ENCODE measurements at places on chromosomes 6 and 20.

GRCh38 chr20:32035426-32035779, 16.6 kb upstream of the HCK start:
- DNase-seq = no peak

DNA sequence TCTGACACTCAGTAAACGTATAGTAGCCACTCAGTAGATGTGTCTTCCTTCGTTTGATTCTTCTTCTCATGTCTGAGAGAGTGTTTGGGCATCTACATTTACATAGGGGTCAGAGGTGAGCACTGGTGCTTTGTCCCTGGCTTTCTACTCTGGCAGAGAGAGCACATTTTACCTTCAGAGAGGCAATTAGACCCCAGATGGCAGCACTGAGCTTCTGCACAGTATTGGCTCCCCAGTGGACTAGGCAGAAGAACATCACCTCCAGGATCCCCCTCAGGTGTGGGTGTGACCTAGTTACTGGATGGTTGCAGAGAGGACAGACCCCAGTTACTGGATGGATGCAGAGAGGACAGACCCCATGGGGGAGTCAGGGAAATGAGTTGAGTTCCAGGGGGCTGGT, 327.2 kb downstream of the DHX35 start:
- DNase-seq = no peak

DNA sequence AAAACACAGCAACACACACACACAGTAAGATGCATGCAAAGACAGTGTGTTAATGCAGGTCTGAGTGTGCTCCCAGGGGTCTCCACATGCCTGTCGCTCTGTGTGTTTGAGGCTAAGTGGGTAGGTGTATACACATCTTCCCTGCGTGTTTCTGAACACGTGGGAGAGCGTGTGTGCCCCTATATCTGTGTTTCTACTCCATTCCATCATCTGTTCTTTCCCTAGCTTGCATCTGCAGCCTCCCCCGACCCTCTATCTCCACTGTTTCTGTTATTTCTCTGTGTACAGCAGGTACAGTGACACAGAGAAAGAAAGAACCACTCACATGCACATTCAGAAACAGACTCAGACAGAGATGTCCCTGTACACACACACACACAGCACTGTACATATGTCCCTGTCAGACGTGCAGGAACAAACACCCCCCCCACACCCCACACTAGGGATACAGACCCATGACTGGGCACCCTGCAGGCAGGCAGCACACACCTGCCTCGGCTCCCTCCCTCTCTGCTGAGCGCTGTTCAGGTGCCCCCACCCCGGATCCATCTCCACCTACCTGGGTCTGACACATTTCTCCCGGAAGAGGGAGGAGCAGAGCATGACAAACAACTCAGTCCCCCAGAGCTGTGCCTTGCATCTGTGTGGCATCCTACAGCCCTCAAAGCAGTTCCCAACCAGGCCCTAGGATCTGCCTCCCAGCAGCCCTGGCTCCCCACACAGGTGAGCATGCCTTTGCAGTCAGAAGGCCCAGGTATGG, 27.6 kb downstream of the KCNK15 start:
- no peak for DNase-seq

- no peak for DNase-seq
Observed at GRCh38 chr20:20782231-20782630, 69.8 kb upstream of the RALGAPA2 start.

- no peak for DNase-seq
Observed at GRCh38 chr6:157767775-157768156, 55.3 kb upstream of the SNX9 start.

DNA sequence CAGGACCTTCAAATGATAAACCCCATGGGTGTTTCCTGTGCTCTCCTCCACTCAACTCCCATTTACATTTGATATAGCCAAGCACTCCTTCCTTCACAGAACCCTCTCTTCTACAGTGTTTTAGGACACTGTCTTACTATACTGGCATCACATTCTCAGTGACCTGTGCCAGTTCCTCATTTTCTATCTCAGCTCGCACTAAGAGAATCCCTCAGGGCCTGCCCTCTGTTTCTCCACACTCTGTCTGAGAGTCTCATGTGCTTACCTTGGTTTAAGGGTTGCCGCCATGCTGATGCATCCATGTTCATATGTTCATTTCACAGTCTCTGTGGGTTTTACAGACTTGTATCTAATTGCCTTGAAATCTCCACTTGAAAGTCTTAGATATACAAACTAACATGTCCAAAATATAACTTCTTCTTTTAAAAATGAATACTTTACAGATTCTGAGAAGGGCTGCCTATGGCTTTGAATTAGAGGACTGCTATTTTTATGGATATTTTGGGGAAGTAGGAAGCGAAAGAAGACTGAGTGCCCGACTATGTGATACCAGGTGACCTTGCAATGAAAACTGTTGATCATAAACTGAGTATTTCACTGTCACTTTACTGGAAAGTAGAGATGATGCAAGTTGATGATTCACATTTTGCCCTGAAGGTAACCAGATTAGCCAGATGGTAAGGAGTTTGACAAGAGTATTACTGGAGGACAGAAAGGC, 153.1 kb upstream of the SIM1 start:
- no peak for DNase-seq

GRCh38 chr6:36969240-36969691, 14.7 kb downstream of the PI16 start:
- no peak for DNase-seq

- DNase-seq = no peak
Observed at GRCh38 chr6:38353310-38354036, 286.3 kb downstream of the BTBD9 start.

DNA sequence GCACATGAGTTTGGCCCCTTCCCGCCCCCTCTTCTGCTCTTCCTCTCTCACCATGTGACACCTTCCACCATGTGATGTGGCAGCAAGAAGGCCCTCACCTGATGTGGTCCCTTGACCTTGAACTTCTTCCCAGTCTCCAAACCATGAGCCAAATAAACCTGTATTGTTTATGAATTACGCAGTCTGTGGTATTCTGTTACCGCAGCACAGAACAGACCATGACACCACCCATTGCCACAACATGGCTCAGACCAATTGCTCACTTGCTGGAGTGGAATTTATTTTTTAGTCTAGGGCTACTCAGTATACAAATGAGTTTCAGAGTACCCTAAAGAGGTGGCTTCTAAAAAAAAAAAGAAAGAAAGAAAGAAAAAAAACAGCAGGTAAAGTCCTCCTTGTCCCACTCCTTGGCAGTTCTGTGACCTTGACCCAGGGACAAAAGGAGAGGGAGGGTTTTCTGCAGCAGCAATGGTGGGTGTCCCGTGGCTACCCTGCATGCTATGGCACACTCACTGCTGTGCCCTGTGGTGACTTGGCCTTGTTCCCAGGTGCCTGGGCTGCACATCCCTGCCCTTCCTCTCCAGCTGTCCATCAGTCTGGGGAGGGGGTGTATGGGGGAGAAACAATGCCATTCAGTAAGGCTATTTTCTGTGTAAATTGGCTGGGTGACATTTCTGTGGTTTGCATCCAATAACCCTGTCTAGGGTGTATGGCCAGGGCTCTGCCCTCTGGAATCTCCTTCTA, 5.4 kb upstream of the VSX1 start:
- DNase-seq = no peak

- DNase-seq = no peak
Observed at GRCh38 chr6:20234136-20234535, 21.9 kb upstream of the MBOAT1 start.

- no peak for DNase-seq
Observed at GRCh38 chr20:12581644-12582289, 427.0 kb upstream of the SPTLC3 start.

GRCh38 chr6:24431045-24431451, 28.3 kb downstream of the MRS2 start:
- peak; percentile 0 for DNase-seq

GRCh38 chr6:166310634-166311033, 2.4 kb upstream of the PRR18 start:
- no peak for DNase-seq

DNA sequence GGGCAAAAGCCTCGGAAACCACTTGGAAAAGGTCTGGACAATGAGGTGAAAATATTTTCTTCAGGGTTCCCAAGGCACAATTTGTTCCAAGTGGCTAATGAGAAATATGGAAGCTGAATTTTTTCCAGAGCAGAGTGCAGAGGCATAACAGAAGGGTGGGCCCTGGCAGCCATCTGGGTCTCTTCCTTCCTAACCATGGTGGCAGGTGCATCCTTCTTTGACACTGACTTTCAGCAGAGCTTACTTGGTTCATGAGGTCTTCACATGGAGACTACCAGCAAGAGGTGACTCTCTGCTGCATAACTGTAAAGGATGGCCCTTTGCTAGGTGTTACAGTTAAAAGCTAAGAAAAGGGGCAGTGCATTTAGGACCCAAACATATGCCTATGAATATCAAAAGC, 522.9 kb downstream of the KIF16B start:
- no peak for DNase-seq

DNA sequence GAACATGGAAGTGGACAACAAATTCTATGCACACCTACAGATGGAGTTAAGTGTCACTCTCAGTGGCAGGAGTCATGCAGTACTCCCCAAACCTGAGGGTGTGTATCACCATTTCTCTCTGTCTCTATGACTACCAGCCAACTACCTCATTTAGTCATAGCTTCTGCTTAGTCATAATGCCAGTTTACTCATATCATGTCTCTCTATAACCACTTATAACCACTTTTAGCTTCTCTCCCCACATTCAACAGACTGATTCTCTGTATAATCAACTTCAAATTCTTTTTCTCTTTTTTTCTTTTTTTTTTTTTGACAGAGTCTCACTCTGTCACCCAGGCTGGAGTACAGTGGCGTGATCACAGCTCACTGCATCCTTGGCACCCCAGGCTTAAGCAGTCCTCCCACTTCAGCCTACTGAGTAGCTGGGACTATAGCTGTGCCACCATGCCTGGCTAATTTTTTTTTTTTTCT, 13.8 kb upstream of the GTF3C6 start:
- DNase-seq = no peak

DNA sequence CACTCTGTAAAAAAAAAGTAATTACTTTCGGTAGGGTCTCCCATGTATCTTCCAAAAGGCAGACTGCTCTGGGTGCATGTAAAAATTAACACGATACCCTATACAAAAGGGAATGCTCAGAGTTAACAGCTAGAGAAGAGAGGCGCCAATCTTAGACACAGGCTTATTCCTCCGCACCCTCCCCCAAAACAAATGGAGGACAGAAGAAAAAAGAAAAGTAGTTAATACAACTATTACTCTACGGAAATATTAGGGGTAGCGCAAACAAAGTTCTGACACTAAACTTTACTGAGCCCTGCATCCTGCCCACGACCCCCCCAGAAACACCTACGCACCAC, 331 bp upstream of the UFL1 start:
- DNase-seq = no peak

- no peak for DNase-seq
Observed at GRCh38 chr6:168007592-168008338, 10.3 kb downstream of the KIF25 start.

- no peak for DNase-seq
Observed at GRCh38 chr6:84671183-84671582, 93.2 kb downstream of the TBX18 start.

DNA sequence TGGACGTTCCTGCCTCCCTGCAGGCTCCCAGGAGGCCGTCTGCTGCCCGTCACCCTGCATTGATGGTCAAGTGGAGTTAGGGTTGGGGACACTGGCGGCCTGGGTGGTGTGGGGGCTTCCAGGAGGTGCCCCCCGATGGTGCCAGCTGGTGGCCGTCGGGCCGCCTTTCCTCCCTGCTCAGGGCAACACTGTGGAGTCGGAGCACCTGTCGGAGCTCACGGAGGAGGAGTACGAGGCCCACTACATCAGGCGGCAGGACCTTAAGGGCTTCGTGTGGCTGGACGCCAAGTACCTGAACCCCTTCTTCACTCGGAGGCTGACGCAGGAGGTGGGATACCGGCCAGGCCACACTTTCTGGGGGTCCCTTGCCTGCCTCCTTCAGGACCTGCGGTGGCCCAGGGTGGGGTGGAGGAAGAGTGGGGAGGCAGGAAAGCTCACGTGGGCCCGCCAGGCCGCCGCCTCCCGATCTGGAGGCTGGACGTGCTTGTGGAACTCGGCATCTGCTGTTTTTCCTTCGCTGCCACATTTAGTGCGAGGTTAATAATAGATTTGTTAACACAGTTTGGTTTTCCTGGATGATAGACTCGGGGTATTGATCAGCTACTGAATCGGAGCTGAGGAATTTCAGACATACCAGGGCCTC, 28.6 kb downstream of the SPATA2 start:
- DNase-seq = no peak

DNA sequence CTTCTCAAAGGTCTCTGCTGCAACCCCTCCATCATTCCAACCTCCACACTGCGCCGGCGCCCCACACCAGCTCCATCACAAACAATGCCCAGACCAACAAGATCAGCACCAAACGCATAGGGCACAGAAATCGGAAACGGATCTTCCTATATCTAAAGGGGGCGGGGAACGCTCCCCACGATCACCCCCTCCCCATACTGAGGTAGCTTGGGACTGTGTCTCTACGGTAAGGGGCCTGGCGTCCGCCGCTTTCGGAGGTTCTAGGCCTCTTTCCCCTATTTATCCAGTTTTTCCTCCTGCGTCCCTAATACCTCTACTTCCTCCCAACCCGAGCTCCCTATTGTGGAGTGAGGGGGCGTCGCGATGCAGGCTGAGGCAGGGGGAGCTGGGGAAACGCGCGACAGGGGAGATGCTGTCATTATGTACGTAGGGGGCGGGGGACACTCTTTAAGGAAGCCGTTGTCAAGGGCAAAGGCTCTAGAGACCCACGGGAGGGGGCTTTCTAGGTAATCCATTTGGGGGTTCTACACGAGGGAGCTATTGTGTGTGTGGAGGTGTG, 909 bp downstream of the DNAAF9 start:
- DNase-seq = peak; percentile 9

DNA sequence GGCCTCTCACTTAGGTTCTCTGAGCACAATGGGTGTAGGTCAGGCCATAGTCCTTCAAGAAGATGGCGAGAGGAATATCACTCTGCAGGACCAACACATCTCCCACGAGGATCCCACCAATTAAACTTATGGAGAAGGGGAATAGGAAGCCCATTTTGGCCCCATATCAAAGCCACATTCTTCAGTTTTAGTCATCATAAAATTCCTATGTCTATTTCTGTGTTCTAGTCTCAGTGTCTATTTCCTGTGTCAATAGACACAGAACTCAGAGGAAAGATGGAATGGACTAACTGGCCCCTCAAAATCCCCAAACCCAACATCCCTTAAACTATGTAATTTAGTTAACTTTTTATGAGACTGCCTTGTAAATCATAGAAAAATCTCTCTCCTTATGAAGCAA, 216.8 kb downstream of the HACE1 start:
- DNase-seq = no peak

- peak; percentile 29 for DNase-seq
Observed at GRCh38 chr6:84967389-84967788, 203.0 kb upstream of the TBX18 start.

GRCh38 chr6:43299338-43300293, 1.6 kb downstream of the SLC22A7 start:
- no peak for DNase-seq

Data from NCI-H1092 (cell line).